ENCODE measurements at places on chromosomes 2 and 18. TPM values are rescaled to one million over a fixed set of nuclear protein-coding genes. Genes with fewer than 3 reads are reported as not detected.

RFX8 gene
- total RNA-seq = 0.47 TPM

IL37 gene
- total RNA-seq = not detected

FAM228B gene
- total RNA-seq = 109 TPM

THAP4 gene
- 22.0 TPM for total RNA-seq

REG3G gene
- total RNA-seq = not detected

DNER gene
- 86.7 TPM for total RNA-seq

RAB1A gene
- 91.7 TPM for total RNA-seq

MROH2A gene
- not detected for total RNA-seq
